ENCODE measurements at places on chromosomes 4 and X. TPM values are rescaled to one million over a fixed set of nuclear protein-coding genes. Genes with fewer than 3 reads are reported as not detected.

STATH gene
- total RNA-seq = not detected

SMIM14 gene
- total RNA-seq = 27.1 TPM

TLR8 gene
- not detected for total RNA-seq

SCARB2 gene
- total RNA-seq = 330 TPM
